ENCODE measurements at places on chromosomes 1 and 21. TPM values are rescaled to one million over a fixed set of nuclear protein-coding genes. Genes with fewer than 3 reads are reported as not detected.

GRCh38 chr1:227437495-227438008, 119.3 kb upstream of the CDC42BPA start:
- DNase-seq, result peak; percentile 70

DNA sequence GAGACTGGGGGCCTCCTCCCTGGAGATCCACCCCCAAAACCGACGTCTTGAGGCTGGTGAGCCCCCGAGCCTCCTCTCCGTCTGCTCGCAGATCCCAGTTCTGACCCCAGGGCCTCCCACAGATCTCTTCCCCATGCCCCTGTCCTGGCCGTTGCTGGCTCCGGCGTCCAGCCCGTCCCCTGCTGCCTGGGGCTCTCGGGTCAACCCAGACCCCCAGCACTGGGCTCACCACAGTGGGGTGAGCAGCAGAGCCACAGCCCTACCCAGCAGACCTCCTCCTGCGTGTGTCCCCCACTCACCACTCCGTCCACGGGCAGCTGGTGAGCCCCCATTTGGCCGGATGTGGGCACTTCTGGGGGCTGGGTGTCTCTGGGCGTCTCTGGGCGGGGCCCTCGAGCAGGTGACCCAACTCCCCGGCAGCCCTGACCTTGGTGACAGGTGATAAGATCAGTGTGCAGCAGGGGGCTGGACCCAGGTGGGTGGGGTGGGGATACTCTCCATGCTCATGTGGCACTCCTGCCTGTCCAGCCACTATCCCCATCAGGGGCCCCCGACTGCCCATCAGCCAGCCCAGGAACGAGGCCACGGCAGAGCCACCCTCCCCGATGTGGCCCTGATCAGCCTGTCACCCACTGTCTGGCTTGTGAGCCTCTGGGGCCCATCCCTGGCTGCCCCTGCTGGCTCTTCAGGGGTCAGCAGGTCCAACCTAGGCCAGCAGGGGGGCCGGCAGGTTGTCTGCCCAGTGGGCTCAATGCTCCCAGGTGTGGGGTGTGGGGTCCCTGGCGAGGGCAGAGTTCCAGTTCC, 709 bp downstream of the TNFRSF14 start:
- DNase-seq, result no peak

DNA sequence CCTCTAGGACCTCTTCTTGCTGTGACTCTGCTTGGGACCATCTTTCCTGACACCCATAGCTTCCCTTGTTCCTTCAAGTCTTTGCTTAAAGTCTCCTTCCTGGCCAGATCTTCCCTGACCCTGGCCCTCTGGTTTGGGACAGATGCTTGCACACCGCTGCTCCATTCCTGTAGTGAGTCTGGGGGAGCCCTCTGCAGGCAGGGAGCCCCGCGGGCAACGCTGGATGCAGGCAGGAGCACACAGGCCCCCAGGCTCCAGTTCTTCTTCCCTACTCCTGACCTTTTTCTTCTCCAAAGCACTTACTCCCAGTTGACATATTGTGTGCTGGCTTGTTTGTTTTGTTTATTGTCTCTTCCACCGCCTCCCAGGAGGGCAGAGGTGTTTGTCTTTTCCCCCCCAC, 413.4 kb downstream of the CAMTA1 start:
- DNase-seq, result no peak

- no peak for DNase-seq
Measured at GRCh38 chr1:47434051-47434842, 3.6 kb upstream of the FOXD2 start.

DNA sequence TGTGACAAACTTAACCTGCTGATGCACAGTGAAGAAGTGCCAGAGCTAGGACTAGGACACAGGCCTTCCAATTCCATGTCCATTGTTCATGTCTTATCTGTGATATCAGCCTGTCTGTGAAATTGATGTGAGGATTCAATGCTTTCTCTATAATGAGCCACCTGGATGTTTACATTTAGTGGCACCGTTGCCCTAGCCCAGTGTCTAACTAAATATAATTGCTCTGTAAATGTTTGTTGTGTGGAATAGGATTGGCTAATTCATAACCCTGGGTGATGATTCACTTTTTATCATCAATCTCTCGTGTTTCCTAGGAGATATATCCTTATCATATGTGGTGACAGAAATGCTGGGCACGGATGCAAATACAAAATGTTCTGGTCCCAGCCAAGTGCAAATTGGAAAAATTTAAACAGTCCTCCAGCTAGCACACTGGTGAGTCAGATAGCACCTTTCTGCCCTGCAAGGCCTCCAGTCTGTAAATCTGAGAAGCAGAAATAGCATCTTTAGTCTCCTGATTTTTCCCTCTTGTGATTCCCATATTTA, 46.9 kb upstream of the GNG12 start:
- peak; percentile 77 for DNase-seq

GRCh38 chr1:36401602-36402503, 4.1 kb upstream of the LSM10 start:
- DNase-seq, result no peak

DNA sequence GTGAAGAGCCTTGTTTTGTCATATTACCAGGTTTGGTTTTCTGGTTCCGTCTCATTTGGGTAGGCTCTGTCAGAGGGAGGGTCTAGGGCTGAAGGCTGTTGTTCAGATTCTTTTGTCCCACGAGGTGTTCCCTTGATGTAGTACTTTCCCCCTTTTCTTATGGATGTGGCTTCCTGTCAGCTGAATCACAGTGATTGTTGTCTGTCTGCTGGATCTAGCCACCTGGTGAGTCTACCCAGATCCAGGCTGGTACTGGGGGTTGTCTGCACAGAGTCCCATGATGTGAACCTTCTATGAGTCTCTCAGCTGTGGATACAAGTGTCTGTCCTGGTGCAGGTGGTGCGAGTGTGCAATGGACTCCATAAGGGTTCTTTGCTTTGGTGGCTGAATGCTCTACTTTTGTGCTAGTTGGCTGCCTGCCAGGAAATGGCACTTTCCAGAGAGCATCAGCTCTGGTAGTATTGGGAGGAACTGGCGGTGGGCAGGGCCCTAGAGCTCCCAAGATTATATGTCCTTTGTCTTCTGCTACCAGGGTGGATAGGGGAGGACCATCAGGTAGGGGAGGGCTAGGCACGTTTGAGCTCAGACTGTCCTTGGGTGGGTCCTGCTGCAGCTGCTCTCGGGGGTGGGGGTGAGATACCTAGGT, 246.0 kb downstream of the RYR2 start:
- DNase-seq, result no peak

DNA sequence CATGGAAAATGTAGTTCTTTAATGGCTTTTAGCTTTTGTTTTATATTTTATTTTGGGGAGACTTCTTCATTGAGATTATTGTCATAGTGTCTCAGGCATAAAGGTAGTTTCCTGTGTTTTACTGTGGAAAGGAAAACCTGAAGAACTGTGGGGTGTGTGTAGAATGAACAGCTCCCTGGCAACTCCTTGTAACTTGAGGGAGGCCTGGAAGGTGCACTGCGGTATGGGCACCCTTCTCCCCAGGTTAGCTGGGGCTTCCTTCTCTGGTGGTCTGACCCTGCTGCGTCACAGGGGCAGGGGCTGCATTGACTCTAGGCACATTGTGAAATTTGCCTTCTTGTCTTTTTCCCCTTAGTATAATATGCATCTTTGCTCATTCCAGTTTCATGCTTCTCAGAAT, 1.7 kb downstream of the ATP1B1 start:
- no peak for DNase-seq

DNA sequence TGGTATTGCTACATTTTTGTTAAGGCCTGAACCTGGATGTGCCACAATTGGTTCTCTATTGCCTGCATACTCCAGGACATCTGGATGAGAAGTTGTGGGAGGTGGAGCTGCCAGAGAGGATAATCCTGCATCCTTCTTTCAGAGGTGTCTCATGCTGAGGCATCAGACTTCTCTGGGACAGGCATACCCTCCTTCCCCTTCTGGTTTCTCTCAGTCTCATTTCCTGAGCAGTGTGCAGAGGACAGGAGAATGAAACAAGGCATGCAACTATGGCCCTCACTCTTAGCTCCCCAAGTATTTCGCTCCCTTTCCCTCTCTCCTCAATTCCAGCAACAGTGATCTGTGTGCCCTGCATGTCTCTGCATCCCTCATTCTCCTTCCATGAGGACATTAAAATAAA, 7.6 kb upstream of the RGSL1 start:
- DNase-seq, result no peak

DNA sequence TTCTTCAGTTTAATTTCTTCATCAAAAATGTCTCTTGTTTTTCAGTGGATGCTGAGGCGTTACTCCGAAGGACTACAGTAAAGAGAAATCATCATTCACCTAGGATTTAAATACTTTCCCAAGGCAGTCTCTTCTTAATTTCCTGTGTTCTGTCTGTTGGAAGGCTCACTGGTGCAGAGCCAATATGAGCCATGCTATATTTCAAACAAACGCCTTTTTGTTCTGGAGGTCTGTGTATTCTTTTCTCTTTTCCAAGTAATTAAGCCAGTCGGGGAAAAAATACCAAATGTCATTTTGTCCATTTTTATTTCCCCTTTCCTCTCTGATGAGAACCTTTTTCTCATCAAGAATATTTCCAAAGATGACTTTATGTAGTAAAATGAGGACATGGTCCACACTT, 206.5 kb downstream of the RWDD3 start:
- DNase-seq, result no peak

GRCh38 chr1:75134647-75135572, 722 bp downstream of the LHX8 start:
- DNase-seq, result peak; percentile 42

- peak; percentile 46 for DNase-seq
Measured at GRCh38 chr1:25198663-25199252, 33.5 kb downstream of the SYF2 start.

GRCh38 chr1:234731569-234732085, 121.6 kb upstream of the IRF2BP2 start:
- DNase-seq, result no peak

DDX59 gene
- 28.5 TPM for total RNA-seq

GIPC2 gene
- total RNA-seq, result under 0.01 TPM

NPR1 gene
- not detected for total RNA-seq

A3GALT2 gene
- total RNA-seq, result not detected

CELA3A gene
- not detected for total RNA-seq

ELF3 gene
- not detected for total RNA-seq

ITLN2 gene
- not detected for total RNA-seq
